ENCODE measurements at places on chromosomes 16 and 17.
A peak's percentile ranks its signal among the peaks of the same experiment; 100 is the strongest.

GRCh38 chr17:73952480-73953205 lies 250.8 kb upstream of the RPL38 start:
- peak; percentile 11 for DNase-seq

GRCh38 chr17:80936218-80936617 lies 55.4 kb upstream of the CHMP6 start:
- DNase-seq: no peak

DNA sequence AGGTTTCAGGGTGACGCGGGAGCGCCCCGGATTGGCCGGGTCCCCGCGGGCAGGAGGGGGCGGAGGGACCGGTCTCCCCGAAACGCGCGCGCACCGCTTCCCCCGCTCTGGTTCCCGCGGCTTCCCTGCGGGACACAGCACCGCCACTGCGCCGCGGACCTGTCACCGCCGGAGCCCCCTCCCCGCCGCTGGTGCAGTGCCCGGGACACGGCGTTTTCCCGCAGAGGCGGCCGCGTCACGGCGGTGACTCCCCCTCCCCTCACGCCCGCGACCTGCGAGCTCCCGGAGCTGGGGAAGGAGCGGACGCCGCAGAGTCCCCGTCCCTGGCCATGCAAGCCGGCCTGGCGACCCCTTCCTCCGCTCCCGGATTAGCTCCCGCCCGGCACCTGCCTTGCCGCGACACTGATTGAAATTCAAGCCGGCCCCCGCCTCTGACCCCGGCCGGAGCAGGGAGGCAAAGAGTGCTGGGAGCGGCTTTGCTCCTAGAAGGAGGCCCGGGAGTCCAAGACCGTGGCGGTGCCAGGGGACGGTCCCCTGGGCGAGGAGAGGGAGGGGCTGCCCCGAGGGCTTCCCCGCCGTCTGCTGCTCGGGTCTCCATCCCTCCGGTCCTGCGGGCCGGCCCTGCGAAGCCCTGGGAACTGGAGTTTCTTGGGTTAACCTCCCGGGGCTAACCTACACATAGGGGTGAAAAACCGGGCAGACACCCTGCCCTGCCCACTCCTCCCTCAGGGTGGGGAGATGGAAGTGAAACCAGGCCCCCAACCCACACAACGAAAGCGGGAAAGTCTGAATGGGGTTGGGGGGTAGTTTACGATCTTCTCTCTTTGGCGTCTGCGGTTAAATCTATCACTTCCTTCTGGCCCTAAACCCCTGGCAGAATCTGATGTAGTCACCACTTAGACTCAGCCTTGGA lies 1.0 kb downstream of the RHBDL3 start:
- DNase-seq: no peak

DNA sequence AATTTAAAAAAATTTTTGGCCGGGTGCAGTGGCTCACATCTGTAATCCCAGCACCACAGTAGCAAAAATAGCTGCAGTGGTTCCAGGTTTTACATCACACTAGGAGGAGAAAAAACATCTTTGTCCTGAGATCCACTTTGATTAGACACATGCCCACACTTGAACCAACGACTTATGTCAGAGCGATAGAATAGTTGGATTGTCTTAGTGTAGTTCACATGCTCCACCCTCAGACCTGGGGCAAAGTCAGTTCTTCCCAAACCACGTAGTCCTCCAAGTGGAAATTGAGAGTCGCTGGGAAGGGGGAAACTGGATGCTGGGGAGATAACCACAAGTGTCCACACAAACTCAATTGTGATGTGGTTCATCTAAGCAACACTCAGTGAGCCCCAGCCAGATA lies 11.4 kb upstream of the ITGAM start:
- no peak for DNase-seq

DNA sequence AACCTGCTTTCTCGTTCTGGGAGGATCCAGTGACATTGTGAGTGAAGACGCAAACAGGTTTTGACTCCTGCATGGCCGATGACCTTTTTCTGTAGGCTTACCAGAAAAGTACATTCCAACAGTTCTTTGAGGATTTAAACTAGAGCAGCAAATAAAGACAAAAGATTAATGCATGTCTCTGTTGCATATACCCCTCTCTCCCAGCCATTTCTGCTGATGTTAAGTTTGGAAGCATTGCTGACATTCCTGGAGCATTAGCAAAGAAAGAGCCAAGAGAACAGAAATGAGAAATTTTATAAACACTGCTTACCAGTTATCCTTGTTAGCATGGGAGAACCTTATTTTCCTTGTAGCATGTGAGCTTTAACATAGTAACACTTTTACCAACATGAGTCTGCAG lies 49.3 kb downstream of the SIAH1 start:
- DNase-seq: no peak

DNA sequence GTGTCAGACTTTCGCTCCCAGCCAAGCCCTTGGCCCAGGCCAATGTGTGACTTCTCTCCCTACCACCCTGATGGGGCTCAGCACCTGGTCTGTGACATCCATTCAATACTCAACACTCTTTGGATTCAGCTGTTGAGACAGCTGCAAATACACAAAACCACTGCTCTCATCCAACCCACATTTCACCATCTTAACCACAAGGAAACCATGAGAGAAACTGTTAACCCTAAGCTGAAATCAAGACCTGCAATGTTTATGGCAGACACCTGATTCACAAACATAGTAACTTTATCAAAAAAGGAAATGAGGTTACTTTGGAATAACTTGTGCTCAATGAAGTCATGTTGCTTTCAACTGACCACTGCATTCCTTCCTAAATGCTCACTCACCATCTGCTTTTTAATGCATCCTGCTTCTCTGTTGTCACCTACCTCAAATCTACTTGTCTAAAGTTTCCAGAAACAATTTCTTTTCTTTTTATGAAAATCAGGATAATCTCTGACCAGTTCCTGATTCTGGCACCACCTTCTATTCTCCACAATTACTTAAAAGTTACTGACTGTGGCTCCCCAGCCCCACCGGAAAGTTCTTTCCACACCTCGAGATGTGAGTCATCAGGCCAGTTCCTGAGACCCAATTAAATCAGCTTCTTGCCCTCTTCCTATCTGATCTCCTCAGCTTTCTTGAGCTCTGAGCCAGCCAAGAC lies 88.2 kb downstream of the NOG start:
- DNase-seq: peak; percentile 74

DNA sequence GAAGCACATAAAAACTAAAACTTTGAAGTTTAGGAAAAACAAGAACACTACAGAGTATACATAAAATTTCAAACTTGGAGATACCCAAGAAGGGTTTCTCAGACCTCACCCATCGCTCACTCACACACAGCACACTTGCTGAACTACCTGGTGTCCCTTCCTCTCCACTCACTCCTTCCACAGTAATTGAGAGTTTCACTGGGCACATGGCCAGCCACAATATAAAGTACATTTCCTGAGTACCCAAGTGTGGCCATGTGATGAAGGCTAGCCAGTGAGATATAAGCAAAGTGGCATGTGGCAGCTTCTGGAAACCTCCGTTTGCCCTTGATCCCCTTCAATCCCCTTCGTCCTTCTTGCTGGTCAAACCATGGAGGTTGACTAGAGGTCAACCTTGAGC lies 11.9 kb downstream of the TOX3 start:
- no peak for DNase-seq

DNA sequence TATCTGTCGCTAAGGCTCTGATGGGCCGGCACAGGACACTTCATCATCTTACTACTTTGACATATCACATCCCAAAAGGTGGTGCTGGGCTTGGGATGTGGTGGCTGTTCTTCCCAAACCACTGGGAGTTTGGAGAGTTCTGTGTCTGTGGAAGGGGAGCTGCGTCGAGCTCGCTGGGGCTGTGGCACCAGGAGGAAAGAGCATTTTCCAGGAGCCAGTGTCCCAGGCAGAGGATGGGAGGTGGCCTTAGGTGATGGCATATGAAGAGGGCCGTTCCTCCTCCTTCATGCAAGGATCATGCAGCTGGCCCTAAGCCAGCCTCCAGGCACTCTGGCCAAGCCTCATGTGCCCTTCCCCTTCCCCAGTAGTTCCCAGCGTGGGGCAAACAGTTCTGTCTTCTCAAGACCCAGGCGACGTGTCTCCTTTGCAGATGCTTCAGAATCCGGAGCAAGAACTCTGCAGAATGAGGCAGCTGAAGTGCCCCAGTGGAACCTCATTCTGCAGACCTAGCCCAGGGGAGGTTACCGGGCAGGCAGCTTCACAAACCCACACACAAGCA lies 89.4 kb upstream of the TNRC6C start:
- DNase-seq: no peak

DNA sequence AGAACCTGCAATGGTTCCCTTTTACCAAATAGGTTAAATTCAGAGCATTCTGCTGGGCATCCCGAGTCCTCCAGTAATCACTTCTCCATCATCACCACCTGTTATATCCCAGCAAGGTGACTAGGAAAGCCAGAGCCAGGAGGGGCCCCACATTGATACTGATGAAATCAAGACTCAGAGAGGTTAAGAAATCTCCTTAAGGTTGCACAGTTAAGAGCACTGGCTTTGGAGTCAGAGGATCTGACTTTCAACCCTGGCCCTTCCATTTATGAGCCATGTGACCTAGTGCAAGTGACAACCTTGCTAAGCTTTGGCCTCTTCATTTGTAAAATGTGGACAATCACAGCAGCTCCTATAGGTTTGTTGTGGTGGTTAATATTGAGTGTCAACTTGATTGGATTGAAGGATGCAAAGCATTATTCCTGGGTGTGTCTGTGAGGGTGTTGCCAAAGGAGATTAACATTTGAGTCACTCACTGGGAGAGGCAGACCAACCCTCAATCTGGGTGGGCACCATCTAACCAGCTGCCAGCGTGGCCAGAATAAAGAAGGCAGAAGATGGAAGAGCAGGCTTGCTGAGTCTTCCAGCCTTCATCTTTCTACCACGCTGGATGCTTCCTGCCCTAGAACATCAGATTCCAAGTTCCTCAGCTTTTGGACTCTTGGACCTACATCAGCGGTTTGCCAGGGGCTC lies 194.2 kb upstream of the ASIC2 start:
- no peak for DNase-seq

All from RWPE1 (cell line).